ENCODE measurements at places on chromosomes 11 and 22.

DNA sequence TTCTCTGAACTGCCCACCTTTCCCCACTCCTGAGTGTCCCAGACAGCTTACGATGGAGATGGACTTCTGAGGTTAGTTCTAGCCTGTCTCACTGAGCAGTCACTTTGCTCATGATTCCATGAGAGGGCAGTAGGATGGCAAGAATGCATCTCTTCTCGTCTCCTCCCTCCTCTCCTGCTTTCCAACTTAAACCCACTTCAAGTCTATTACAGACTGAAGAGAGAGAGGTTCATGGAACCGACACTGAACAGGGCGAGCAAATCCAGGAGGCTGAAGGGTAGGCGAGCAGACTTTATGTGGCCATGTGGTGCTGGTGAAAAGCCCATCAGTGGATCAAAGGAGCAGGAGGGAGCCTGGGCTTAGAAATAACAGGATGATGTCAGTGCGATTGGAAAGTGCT is 38.6 kb downstream of the CEP164 start:
- DNase-seq = no peak

- DNase-seq = no peak
Observed at GRCh38 chr11:1767399-1768140, 3.8 kb upstream of the CTSD start.

DNA sequence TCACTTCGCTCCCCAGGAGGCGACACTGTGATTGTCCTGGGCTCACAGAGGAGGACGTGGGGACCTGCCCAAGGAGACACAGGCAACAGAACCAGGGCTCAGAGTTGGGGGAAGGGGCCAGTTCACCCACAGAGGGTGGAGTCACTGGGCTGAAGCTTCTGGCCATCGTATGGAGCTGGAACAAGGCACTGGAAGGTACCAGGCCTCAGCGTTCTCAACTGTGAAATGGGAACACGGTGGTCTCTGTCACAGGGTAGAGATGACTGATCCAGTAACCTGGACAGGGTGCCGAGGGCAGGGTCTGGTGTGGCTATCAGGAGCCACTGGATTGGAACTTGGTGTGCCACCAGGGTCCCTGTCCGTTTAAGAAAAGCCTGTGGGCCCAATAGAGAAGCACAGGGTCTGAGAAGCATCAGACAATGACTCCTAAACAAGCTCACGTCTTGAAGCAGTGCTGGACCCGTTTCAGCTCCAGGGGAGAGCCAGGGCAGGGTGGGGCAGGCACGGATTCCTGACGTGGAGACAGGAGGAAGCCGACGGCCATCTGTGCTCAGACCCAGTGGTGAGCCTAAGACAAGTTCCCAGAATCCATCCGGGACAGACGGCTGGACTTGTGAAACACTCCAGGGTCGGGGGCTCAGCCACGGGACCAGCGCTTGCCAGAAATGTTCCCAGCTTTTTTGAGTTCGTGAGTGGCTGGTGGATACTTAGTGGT is 25.0 kb upstream of the KCNQ1OT1 start:
- DNase-seq = no peak

GRCh38 chr11:34836958-34837856 is 79.0 kb downstream of the APIP start:
- no peak for DNase-seq

DNA sequence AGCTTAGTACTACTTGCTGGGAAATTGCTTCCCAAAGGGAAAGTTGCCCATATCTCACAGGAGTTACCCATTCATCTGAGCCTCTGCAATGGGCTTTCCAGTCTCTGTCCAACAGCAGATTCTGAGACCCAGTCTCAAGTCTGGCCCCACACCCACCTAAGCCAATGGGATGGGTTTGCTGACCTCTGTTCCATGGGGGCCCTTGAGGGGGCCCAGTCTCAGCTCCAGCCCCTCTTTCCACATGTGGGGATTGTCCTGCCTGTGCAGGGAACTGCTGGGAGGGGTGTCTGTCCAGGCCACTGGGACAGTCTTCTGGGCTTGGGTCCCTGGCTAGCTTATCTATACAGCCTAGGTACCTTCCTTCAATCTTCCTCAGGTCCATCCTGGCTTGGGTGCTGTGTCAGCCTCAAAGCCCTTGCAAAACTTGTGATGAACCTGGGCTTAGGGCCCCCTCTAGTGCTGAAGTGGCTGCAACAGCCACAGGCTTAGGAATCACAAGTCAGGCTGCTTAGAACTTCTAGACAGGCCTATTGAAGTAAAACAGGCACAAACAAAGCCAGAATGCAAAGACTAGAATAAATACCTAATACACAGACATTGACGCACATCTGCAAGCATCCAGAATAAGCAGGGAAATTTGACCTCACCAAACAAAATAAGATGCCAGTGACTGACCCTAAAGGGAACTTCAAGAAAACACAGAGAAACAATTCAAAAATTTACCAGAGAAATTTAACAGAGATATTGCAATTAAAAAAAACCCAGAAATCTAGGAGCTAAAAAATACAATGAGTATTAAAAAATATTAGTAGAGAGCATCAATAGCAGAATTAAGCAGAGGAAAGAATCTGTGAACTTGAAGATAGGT is 11.7 kb upstream of the PATL1 start:
- no peak for DNase-seq

DNA sequence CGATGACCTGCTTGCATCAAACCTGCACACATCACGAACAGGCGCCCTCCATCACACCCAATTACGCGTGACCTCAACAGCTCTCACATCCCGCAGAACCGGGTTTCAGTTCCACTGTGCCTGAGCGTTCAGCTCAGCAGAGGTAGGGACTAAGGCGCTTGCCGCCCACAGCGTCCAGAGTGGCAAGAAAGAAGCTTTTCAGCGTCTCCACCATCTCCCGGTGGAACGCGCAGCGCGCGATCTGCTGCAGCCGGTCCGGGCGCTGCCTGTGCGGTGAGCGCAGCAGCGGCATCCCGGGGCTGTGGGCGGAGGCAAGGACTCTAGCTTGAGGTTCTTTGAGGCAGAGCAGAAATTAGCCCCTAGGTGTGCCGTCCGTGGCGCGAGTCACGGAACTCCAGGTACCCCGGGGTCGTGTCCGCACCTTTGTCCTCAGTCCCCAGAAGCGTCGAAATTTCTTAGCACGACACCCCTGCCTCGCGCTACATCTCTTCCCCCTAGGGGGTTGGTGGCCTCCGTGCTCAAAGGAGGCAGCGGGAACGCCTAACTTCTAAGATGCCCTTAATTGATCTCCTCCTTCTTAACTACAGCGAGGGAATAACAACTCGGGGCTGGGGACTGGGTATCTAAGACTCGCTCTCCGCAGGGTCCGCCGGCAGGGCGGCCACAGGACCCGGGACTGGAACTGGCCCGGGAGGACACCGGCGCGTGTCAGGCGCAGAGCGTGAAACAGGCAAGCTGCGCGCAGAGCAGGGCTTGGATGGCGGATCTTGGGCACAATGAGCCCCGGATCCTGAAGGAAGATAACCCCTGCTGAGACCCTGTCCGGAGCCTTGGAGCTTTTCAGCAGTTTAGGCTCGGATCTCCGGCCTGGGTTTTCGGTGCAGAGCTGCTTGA is 1.7 kb upstream of the CALCA start:
- DNase-seq = no peak

DNA sequence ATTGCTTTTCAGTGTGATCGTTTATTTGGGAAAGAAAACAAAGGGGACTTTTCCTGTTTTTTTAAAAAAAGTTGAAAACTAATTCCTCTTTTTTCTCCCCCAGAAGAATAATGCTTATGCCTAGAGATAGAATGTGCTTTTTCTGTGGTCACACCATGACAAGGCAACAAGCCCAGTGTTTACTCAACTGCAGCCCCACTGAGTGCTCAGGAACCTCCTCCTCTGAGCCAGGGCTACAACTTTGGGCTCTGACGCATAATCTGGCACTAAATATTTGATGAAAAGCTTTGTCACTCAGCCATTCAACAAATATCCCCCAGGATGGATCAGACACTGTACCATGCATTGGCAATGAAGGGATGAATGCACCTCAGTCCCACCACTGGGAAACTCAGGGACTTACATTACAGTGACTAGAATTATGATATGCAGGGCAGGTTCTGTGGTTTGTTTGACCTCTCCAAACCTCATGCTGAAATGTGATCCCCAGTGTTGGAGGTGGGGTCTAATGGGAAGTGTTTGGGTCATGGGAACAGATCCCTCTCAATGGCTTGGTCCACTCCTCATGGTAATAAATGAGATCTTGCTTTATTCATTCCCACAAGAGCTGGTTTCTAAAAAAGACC is 155.9 kb downstream of the CCDC34 start:
- no peak for DNase-seq

DNA sequence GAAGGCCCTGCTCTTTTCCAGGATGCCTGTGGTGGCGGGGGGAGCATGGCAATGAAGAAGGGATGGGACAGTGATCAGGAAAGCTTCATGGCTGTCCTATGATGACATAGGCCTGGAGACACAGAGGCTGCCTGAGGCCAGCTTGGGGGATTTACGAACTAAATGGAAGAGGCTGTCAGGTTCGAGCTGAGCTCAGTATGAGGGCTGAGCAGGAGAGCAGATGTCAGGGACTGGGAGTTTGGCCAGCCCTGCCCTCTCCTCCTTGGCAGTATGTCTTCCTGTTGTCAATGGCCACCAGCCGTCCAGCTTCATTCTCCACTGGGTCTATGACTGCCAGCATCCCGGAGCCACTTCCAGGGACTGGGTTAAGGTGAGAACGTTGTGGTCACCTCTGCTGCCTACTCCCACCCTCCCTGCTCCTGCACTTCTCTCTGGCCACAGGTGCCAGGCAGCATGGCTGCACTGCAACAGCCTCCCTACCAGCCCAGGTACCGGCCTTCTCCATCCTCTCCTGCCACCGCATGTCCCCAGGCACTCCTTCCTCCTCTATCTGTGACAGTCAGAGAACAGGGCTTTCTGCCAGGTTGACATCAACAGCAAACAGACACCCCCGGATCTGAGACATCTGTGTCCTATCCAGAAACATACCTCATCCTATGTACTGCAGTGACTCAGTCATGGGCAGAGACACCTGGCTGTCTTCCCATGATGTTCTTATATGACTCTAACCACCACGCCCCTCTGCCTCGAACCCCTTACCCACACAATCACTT is 75.1 kb downstream of the KIRREL3 start:
- no peak for DNase-seq
